ENCODE measurements at places on chromosomes 12 and 14.

GRCh38 chr14:97806891-97807290 is 1009.7 kb downstream of the VRK1 start:
- DNase-seq = no peak

- DNase-seq = no peak
Measured at GRCh38 chr12:15599266-15600037, 189.7 kb downstream of the EPS8 start.

GRCh38 chr14:32077081-32078022 is at the start of gene ARHGAP5:
TSS of gene ARHGAP5 (plus strand) at chr14:32077304. CDS start at chr14:32090670, 13,366 bp downstream.
- DNase-seq = peak; percentile 58

GRCh38 chr12:58915634-58916033 is 4.7 kb downstream of the LRIG3 start:
- no peak for DNase-seq

- DNase-seq = no peak
Measured at GRCh38 chr12:23600919-23601318, 348.6 kb downstream of the SOX5 start.

DNA sequence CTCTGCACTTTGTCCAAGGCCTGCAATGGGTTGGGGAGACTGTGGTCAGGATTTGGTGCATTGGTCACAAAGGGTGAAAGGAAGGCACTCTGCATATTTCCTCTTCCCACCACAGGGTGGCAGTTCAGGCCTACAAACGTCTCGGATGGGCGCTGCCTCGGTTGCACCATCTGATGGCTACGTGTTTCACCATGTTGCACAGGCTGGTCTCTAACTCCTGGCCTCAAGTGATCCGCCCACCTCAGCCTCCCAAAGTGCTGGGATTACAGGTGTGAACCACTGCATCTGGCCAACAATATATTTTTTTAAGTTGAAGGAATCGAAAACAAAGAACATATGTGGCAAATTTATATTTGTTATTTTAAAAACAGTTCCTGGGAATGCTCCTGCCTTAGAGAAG is 35.1 kb downstream of the TMBIM6 start:
- DNase-seq = peak; percentile 27

DNA sequence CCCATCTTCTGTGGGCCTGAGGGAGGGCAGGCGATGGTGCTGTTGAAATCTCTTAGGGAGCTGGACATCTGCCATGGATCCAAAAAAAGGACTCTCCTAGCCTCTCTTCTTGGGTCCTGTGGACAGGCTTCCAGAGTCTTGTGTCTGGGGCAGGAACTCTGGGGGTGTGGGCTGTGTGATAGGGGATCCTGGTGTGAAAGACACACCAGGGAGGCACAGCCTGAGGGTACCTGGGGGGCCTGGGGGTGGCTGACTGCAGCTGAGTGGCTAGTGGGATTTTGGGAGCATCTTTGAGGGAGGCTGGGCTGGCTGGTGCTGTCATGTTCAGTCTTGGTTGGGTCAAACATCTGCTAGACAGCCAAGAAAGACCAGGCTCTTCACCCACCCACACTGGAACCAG is 1.8 kb upstream of the KRT83 start:
- no peak for DNase-seq

DNA sequence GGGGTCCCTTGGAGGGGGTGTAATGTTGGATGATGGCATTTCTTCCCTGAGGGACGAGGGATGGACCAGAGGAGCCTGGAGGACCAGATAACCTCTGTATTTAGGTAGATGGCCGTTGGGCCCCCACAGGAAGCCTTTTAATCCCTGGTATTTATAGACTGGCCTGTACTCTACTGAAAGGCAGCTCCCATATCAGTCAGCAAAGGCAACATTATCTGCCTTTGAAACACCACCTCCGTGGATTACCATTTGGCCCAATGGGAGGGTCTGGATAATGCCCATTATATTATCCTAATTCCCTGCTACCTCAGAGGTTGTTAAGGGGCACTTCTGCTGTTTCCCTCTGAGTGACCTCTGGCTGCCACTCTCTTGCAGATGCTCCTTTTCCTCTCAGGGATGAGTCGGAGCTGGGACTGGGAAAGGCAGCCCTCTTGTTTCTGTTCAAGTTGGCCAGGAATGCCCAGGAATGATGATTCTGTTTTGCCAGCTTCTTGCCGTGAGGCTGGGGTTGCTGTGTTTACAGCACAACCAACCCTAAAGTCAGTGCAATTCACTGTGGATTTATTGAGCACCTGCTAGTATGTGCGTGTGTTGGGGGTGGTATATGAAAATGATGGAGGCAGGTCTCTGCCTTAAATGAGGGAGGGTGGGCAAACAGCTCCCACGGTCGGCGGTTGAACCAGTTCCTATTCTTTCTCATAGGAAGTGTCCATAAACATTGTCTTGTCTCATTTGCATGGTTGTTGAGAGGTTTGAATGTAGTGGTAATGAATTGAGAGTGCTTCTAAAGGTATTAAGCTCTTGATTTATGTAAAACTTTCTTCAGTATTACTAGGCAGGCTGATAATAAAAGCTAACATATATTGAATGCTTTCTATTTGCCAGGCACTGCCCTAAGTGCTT is 18.1 kb downstream of the SUSD6 start:
- DNase-seq = no peak

DNA sequence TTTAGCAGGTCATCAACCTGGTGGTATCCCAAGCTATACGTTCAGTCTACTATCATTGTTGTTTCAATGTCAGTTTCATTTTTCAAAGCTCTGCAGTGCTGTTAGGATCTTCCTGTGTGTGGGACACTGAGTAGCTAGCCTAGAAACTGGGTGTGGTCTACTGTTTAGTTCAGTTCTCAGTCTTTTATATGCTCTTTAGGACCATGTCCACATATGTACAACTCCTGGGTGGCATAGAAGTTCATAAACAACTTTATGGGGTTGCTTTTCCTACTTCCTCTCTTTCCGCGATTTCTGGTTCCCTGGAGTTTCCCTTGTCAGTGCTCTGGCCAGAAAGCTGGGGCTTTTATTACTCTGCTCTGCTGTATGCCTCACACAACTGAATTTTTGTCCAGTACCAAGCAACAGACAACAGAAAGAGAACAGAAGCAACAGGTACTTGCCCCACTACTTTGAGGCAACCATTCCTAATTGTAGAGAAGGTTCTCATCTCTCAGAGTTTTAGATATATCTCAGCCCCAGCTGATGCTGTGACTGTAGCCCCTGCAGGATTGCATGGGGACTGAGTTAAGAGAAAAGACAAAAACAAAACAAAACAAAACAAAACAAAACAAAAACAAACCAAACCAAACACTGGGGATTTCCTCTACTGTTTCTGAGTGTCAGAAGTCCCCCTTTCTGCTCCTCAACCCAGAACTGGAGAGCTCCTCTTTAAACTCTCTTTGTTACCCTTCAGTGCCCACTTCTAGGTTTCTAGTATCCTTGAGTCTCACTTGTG is 30.3 kb downstream of the MIS18BP1 start:
- no peak for DNase-seq

GRCh38 chr12:114412307-114412706 is 6.4 kb upstream of the TBX5 start:
- no peak for DNase-seq

DNA sequence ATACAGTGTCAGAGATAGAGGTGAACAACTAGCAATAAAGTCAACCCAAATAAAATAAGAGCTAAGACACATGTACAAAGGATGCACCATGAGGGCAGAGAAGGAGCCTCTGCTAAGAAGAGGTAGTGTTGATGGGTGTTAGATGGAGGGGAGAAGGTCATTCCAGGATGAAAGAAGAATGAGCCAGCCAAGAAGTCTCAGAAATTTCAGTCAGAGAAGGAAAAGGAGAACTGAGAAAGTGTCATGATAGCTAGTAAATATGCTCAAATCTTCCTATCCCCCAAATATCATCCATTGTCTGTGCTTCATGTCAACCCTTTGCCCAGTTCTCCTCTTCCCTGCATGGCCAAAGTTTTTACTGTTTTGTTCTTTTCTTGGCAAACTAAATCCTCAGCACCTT is 225.2 kb upstream of the BTG1 start:
- DNase-seq = no peak

DNA sequence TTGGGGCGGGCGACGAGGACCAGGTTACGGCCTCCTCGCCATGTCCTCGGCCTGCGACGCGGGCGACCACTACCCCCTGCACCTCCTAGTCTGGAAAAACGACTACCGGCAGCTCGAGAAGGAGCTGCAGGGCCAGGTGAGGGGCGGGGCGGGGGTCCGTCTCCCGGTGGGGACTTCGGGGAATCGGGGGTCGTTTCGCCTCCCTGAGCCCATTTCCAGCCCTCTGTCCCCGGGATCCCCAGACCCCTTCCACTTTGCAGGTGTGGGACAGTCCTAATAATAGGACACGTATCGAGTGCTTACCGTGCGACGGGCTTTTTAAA is 380 bp downstream of the ANKRD13A start:
- no peak for DNase-seq

- no peak for DNase-seq
Measured at GRCh38 chr14:102949801-102950451, 27.5 kb downstream of the AMN start.

DNA sequence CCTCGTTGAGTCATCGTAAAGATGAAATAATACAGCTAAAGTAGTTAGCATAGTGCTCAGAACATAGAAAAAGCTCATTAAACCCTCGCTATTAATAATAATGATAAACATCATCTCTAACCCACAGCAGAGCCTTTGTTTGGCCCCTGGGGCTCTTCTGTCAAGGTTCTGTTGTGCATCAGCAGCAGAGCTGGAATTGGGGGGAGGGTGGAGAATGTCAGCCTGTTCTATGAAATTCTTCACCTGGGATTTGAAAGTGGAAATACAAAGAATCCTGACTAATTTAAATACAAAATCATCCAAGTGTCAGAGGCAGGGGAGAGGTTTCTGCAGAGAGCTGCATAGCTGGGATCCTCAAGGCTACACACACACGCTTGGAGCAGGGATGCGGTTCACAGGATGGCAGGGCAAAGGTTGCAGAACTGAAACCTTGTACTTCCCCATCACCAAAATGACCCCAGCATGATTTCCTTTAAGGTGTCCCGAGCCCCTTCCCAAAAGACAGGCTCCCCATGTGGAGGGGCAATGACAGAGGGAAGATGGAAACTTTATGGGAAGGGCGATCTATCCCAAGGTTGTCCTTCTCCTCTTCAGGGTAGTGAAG is 71.8 kb downstream of the DAD1 start:
- DNase-seq = no peak

DNA sequence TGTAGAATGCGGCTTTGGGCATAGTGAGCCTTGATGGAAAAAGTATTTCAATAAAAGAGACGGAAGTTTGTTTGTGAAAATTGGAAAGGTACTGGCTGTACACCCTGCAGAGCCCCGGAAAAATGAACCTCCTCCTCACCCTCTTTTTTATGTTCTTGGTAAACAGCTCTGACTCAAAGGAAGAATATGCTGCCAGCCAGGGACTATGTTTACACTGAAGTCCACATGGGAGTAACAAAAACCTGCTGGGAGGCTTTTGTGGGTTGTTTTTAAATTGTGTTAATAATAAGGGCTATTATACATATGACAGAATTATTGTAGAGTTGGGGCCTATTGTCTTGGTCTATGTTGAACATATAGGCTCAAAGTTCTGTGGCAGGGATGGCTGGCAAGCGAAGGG is 70.7 kb downstream of the TTC8 start:
- no peak for DNase-seq

- DNase-seq = no peak
Measured at GRCh38 chr12:106271575-106272505, 24.0 kb upstream of the CKAP4 start.

DNA sequence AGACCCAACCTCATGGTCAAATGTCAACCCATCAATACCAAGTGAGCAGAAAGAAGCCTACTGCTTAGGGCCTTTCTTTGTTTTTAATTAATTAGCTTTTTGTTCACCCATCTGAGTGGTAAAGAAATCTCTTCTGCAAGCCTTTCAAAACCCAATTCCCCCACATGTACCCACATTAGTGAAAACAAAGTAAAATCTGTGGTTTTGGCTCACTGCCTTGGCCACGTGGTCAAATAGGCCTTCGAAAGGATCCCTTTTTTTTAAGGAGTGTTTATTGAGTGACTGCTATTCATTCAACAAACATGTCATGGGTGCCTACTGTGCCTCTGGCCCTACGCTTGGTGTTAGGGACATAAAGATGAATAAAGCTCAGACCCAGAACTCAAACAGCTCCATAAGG is 160.1 kb downstream of the NUAK1 start:
- no peak for DNase-seq

- no peak for DNase-seq
Measured at GRCh38 chr12:70576341-70577282, 60.6 kb downstream of the PTPRB start.

DNA sequence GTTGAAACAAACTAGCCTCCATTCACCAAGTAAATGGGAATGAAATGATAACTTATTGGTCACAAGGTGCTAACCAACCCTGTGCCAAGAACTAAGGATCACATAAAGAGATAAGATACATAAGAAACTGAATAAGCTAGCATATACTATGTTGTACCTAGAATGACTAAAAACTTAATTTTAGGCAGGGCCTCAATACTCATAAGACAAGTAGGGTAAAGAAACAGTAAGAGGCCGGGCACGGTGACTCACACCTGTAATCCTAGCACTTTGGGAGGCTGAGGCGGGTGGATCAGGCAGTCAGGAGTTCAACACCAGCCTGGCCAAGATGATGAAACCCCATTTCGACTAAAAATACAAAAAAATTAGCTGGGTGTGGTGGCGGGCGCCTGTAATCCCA is 17.7 kb downstream of the GDF11 start:
- DNase-seq = no peak

GRCh38 chr12:72872238-72872887 is 600.2 kb downstream of the TRHDE start:
- DNase-seq = no peak

DNA sequence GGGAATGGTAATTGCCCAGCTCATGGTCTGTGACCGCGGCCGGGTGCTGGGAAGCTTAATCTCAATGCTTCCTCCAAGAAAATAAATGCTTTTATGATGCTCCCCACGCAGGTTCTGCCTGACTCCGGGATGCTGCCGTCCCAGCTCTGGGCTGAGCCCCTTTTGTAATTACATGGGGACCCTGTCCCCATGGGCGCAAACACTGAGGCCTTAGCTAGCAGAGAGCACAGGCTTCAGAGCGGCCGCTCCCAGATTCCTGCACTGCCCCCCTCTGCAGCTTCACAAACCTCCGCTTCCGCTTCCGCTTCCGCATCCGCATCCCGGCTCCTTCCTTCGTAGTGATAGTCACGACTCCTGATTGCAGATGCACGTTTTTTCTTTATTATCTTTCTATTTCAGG is 129.5 kb downstream of the KIF26A start:
- DNase-seq = no peak

DNA sequence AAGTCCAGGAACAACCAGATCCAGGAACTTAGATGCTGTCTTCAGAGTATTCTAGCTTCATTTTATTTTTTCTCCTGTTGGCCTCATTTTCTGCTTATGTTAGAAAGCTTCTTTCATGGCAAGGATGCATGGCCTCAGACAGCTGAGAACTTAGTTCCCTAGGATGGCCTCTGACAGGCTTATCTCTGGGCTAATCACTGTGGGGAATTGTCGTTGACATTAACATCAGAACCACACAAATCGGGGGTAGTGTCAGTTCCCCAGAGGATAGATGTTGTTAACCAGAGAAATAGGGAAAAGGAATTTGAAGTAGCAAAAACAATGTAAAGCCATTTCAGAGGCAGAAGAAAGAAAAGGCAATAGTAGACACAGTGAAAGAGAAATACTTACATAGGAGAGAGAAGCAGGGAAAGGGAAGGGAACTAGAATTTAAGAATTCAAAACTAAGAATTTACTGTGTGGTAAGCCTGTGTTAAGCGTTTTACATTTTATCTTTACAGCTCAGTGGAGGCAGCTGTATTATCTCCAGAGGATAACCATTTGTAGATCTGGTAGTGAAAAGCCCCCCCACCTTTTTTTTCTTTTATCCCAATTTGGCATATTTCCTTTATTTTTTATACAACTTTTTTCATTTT is 21.8 kb downstream of the FUT8 start:
- DNase-seq = no peak
